ENCODE measurements at places on chromosomes 16 and 17.

DNA sequence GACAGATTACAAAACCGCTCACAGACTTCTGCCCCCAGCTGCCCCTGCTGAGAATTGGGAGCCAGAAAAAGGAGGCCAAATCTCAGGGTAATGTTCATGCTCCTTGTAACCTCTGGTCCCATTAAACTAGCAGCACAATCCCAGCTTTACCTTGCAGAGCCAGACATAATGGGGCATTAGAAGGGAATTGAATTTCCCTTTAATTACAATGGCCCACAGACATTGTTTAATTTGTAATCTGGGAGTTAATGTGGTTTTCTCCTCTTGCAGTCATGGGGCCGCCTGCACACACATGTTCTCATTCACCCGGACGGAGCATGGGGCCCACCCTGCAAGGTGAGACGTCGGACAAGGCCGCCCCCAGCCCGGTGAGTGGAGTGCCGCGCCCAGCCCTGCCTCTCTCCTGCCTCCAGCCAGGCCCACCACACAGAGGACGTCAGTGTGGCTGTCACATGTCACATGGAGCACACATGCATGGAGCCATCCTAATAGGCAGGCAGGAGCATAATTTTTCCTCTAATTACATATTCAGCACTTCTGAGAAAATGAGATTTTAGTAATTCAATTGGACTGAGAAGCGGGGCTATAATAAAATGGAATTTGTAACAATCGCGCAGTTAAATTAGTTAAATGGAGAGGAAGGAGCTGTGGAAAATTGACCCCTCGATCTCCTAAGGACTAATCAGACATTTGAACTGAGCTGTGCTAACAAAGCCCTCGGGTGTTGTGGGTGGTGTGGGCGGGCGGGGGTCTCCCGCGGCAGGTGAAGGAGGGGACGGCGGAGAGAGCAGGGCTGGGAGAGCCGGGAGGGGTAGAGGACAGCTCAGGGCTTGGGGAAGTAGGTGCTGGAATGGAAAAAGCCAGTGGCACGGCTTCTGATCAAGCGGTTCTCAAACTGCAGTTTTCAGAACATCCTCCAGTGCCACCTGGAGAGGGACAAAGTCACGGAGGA, 87.7 kb downstream of the ENGASE start:
- DNase-seq = no peak

GRCh38 chr16:50863644-50864144, 121.8 kb downstream of the CYLD start:
- DNase-seq = no peak

DNA sequence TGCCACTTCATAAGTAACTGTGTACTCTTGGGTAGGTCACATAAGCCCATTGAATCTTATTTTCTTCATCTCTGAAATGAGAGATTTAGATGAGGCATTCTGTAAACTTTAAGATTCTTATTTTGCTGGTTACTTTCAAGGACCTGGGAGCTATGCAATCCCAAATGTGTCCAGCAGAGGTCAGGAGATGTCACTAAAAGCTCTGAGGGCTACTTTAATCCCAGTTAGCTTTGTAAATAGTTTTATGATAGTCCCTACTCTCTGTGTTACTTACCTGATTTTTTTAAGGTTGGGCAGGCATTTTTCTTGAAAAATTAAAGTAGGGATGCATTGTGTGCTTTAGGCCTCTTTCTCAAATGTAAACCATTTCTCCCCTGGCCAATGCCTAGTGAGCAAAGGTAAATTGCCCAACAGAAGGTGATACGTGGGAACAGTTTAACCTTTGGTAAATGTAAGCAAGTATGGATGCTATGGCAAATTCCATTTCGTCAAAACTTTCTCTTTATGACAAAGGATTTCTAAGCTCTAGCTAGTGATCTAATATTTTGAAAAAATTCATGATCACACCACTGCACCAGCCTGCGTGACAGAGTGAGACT, 57.1 kb upstream of the WSB1 start:
- DNase-seq = no peak

DNA sequence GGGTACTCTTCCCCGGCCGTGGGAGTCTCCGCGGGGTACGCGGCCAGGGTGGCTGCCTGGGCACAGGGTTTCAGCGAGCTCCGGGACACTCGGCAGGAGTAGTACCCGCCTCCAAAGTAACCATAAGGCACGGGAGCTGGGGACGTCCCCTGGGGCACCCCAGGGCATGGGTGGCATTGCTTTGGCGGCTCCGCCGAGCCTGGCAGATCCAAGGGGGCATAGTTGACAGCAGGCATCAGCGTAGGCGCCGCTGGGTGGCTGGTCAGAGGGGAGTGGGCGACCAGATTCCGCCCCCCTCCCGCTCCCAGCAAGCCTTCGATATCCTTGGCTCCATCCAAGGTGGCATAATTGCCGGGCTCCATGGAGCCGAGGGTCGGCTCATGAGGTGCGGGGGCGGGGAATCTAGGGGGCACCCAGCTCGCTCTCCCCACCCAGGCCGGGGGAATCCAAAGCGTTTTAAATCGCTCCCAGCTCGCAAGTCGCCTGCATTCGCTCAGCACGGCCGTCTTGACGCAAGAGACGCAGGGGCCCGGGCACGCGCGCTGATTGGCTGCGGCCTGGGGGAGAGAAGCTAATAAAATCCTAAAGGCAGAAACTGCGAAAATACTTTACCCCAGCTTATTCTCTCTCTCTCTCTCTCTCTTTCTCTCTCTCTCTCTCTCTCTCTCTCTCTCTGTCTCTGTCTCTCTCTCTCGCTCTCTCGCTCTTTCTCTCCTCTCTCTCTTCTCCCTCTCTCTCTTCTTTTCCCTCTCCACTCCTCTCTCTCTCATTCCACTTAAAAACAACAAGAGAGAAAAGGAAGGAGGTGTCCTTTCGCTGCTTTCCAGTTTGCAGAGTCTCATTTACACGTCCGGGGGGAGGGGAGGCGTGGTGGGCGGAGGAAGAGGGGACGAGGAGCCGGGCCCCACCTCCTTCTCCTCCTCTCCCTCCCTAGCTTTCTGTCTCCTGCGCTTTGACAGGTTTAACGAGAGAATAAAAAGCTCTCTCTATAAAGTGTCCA, at the start of gene HOXB13:
TSS of gene HOXB13 (minus strand) at position 519 of the 1,000 bp plus-strand sequence. CDS start at position 362, 157 bp downstream.
- DNase-seq = no peak

- no peak for DNase-seq
Observed at GRCh38 chr16:67384778-67385510, 8.4 kb downstream of the TPPP3 start.

- peak; percentile 34 for DNase-seq
Observed at GRCh38 chr16:46673320-46674013, 15.5 kb downstream of the VPS35 start.

Data from GM12892 (cell line).